ENCODE measurements at places on chromosomes 16 and 17.
A peak's percentile ranks its signal among the peaks of the same experiment; 100 is the strongest.

- DNase-seq = no peak
Measured at GRCh38 chr17:32286518-32286900, 20.9 kb downstream of the RHBDL3 start.

GRCh38 chr17:34485999-34486398 is 93.4 kb upstream of the TMEM132E start:
- no peak for DNase-seq

DNA sequence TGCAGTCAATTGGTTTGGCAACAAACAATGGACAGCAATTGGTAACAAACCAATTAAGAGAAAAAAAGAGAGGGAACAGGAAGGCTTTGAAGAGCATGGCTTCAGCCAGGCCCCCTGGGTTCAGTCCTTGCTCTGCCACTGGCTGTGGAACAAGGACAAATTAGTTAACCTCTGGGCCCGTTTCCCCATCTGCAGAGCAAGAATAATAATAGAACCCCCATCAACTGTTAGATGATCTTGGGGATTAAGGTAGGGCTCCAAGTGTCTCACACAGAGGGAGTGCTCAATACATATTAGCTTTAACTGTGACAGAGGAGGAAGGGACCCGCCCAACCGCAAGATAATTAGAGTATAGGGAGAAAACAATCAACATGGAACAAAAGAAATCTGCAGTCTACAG is 55.2 kb downstream of the PECAM1 start:
- no peak for DNase-seq

DNA sequence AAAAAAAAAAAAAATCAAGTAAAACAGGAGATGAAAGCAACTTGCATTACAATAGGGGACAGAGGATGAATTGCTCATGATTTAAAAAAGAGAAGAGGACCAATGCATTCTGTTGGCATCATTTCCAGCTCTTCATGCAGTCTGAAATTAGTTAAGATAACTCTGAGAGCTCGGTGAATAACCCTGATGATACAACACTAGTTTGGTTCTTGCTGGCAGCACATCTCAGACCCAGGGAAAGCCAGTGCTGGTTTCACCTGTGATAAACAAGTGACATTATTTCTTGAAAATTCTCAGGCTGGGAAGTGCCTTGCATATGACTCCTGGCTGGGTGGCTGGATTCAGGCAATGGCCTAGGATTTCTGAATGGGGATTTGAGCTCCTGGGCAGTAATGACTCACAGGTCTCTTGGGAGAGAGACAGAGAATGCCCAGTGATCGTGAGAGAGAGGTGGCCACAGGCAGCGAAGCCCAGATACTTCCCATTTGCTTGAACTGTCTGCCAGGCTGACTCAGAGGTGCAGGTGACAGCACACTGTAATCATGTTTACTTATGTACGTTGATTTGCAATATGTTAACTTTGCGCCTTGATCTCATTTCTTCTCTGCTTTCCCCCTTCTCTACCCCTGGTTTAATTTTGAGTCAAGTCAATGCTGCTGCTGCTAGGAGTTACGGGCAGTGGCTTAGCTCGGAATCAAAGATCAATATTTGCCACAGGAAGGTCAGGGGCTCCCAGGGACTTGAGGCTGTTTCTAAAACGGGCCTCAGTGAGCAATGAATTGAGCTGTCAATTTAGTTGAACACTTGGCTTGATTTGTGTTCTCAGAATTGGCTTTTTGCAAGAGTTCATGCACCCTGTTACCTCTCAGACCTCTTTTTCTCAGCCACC is 27.1 kb downstream of the ARSG start:
- DNase-seq = peak; percentile 62

- DNase-seq = no peak
Measured at GRCh38 chr17:72342627-72343527, 222.1 kb downstream of the SOX9 start.

- DNase-seq = no peak
Measured at GRCh38 chr17:82560252-82560642, 40.7 kb downstream of the FOXK2 start.

GRCh38 chr17:42680331-42680808 is 1.3 kb downstream of the CCR10 start:
- no peak for DNase-seq

- peak; percentile 41 for DNase-seq
Measured at GRCh38 chr17:32970281-32970680, 21.4 kb upstream of the SPACA3 start.

DNA sequence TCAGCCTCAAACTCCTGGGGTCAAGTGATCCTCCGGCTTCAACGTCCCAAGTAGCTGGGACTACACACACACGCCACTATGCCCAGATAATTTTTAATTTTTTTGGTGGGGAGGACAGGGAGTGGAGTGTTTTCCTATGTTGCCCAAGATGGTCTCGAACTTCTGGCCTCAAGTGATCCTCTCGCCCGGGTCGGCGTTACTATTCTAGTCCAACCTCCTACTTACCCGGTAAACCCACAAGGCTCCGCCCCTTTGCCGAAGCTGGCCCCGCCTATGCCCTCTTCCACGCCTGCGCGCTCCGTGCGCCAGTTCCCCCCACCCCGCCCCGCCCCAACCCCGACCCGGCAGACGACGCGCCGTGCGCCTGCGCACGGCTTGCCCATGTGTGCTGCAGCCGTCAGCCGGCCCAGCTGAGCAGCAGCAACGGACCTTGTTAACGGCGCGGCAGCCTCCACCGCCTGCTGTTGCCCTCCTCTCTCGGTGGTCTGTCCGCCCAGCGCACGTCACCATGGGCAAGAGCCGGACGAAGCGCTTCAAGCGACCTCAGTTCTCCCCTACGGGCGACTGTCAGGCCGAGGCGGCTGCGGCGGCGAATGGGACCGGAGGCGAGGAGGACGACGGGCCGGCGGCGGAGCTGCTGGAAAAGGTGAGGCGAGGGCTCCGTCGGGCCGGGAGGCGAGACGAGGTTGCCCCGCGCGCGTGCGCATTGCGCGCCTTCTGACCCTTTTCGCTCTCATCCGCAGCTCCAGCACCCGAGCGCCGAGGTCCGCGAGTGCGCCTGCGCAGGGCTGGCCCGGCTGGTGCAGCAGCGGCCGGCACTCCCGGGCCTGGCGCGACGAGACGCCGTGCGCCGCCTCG is at the start of gene HEATR3:
TSS of gene HEATR3 (plus strand) at position 347 of the 858 bp plus-strand sequence. CDS start at position 509, 162 bp downstream.
- peak; percentile 98 for DNase-seq

DNA sequence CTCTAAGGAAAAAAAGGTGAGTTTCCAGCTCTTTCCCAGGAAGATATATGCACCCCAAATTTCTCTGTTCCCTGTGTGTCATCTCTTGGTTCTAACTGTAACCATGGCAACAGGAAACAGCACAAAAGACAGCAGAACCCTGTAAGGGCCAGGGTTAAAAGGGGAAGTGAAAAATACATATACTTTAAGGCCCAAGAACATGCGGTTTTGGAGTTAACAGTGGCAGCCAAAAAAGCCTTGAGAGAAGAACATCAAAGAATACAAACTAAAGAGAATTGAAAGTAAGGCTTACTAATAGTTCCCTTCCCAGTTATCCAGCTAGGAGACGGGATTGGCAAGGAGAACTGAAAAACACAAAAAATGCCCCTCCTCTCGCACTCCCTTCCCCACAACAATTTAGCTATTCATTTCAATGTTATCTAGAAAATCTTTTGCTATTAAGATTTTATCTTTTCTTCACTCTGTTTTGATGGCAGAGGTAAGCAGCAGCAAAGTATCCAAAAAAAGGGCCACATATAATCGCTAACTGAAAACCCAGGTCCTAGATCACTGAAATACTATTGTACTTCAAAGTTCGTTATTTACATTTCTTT is 1.5 kb downstream of the SPOP start:
- DNase-seq = peak; percentile 9

GRCh38 chr17:10135539-10136257 is 62.7 kb downstream of the GAS7 start:
- peak; percentile 75 for DNase-seq

GRCh38 chr16:30921748-30922419 is 1.5 kb upstream of the FBXL19 start:
- DNase-seq = peak; percentile 87

Measured in GM03348 (cell line).